ENCODE measurements at places on chromosomes 16 and 17.

DNA sequence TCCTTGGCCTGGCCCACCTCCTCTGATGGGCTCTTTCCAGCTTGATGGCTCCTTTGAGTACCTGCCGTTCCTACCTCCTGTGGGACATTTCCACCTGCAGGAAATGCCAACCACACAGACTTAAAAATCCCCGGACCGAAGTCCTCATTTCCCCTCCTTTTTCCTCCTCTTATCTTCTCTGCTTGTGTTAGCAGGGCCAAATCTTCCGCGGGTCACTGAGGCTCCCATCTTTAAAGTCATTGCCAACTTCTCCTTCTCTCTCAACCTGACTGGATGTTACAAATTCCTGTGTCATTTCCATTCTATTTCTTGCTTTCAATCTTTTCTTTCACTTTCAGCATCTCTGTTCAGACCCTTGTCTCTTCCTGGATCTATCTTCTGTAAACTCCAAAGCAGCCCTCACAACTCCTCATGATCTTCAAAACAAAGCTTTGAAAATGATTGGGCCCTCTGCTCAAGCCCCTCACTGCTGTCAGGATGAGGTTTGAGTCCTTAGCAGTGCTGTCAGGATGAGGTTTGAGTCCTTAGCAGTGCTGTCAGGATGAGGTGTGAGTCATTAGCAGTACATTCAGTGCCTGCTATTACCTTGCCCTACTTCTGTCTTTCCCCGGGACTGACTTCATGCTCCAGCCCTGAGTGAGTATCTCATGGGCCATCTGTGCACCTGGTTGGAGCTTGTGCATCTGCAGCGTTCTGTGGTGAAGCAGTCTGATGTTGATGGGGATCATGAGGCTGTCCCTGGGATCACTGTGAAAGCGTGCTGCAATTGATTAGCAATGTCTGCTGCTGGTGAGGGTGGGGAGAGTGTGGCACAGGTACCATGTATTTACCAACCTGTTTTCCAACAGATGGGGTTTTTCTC is 100.1 kb downstream of the IRF8 start:
- DNase-seq, result no peak

GRCh38 chr17:80760511-80760911 is 215.9 kb downstream of the RPTOR start:
- DNase-seq, result no peak

- no peak for DNase-seq
These were observed 60.6 kb upstream of the CRYM start for GRCh38 chr16:21338537-21339268.

GRCh38 chr17:82966415-82966814 is 113.0 kb upstream of the METRNL start:
- no peak for DNase-seq

DNA sequence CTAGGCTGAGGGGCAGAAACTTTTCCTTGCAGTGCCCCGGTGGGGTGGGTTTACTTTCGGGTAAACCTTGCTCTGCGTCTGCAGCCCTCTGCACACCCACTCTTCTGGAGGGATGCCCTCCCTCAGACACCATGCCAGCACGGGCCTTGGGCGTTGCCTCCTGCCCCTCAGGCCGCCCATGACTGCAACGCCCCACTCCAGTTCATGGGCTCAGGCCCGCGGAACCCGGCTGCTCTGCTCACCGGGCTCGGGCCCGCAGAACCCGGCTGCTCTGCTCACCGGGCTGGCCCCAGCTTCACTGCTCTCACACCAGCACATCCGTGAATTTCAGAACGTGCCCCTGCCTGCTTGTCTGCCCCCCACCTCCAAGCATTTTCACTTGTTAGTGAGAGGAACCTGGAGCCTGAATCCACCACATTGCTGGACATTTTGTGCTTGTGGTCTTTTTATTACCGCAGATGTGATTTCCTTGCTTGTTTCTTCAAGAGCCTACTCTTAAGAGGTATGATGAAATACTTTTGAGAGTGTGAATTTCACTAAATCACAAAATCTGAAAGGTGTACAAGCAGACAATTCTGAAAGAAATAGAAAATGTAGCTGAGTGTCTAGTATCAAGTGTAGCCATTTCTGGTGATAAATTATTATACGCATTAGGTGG is 130.9 kb downstream of the RPTOR start:
- no peak for DNase-seq

DNA sequence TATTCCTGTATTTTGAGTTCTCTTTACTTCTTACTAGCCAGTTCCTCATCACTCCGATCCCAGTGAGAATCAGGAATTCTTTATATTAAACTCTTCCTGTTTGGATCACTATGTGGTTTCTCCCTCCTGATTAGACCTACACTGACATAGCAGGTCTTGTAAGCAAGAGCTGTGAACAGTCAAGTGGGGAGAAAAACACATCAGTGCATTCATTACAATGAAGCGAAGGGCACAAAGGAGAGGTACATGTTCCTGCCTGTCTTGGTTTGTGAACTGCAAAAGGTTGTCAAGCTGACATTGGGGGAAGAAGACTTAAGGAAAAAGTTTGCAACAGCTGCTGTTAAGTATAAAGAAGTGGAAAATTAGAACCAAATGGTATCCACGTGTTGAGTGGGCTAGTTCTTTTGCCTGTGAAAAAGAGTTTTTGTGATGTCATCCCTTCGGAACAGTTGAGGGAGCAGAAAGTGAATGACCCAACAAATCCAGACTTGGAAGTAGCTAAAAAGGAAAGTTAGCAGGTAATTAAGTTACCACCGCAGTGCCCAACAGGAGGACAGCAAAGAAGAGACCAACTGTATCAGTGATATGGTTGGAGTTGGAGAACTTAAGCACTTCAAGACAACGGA is 23.0 kb upstream of the TRIM25 start:
- DNase-seq, result no peak

DNA sequence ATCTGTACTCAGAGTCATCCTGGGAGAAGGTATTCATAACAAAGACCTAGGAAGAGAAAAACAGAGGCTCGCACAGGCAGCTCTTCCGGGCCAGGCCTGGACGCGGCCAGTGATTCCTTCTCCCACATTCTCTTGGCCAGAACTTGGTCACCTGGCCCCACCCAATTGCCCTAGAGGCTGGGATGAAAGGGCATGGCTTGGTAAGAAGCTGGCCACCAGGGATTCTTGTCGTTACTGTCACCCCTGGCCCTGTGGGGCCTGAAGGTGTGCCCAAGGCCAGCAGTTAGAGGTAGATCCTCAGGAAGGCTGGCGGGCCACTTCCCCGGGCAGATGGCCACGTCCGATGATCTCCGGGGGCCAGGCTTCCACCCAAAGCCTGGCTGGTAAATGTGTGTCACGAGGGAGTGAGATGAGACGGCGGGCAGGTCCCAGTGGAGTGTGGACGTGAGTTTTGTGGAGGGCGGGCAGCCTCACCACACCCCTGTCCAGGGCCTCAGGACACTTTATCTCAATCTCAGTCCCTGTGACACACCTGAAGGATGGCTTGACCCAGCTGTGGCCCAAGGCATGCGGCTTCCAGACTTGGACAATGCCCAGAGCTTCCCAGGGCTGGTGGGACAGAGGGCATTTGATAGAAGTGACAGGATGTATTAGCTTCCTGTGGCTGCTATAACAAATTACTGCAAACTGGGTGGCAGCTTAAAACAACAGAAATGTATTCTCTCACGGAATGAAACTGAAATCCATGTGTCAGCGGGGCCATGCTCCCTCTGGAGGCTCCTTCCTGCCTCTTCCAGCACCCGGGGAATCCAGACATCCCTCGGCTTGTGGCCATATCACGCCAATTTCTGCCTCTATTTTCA is 66.3 kb upstream of the GSE1 start:
- DNase-seq, result no peak

DNA sequence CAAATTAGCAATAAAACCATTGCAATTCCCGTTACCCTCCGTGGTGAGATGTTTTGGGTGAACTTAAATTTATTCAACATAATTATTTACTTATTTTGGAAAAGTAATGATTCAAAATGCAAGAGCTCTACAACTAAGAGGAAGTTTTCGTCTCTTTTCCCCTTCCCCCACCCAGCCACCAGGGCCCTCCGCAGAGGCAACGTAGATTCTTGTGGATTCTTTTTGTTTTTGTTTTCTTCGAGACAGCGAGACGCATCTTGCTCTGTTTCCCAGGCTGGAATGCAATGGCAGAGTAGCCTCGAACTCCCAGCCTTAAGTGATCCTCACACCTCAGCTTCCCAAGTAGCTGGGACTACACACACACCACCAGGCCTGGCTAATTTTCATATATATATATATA is 19.2 kb downstream of the CCDC40 start:
- DNase-seq, result no peak

DNA sequence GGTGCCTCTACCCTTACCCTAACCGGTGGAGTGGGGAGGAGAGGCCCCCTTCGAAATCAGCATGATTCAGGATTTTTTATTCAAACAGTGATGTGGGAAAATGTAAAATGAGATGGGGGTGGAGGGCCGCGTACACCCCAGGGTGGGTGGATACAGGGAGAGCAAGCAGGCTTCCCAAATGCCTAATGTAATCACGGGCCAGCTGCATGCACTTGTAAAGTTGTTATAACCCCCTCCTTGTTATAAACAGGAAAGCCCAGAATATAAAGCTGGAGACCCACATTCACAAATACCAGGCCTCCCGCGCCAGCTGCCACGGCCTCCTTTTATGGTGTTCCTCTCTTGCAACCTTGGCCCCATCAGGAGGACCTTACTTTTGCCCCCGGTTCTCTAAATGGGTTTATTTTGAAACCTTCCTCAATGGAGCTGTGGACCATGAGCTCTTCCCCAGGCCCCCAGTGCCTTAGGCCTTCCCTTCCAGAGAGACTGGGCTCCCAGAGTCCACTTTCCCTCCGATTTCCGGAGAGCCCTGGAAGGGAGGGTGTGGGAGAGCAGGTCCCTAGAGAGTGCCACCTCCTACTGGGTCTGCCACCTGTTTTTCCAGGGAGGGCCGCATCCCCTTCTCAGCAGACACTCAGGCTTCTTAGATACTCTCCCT is 906 bp upstream of the FOXL1 start:
- no peak for DNase-seq

DNA sequence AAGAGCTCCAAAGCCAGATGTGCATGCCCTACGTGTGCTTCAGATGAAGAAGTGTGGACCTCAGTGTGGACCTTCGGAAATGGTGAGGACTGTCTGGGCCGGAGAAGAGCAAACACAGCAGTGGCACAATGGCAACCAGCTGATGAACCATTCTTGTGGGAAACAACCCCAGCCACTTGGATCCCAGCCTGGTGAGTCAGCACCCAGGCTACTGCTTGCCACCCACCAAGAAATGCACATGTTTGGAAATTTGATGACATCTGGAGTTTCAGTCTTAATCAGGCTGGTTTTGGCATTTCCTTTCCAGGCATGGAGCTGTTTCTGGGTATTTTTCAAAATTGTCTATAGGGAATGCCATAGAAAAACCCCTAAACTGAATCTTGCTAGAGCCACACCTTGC is 42.7 kb downstream of the DYNLRB2 start:
- peak; percentile 26 for DNase-seq

GRCh38 chr17:81735264-81736102 is 23.4 kb downstream of the SLC25A10 start:
- no peak for DNase-seq

DNA sequence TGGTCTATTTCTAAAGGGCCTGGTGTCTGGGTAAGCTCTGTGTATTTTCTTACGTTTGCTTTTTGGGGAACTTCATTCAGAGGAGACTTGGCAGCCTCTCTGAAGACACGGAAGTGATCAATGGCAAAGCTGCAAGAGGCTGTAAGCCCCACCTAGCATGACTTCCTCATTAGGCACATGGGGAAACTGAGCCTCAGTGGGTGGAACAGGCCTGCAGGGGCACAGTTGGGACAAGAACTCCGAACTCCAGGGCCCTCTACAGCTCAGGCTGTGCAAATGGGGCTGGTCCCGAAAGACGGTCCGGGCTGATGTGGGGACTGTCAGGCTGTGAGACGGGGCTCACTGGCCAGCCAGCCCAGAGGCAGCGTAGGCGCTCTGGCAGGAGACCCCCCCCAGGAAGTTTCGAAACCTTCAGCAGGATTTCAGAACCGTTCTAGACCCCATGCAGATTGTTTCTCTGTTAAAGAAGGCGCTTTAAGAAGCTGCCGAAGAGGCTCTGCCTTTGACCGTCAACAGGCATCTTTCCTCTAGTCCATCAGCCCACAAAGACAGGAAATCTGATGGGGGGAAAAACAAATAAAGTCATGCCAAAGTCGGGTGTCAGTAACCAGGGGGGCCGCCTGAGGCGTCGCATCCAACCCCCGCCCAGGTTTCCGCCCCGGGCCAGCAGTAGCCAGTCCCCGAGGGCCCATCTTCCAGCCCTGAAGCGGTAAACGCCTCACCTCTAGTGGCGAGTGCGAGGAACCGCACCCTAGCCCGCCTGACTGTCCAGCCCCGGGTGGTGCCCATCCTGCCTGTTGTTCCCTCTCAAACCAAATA is 79.8 kb upstream of the TBC1D3K start:
- DNase-seq, result peak; percentile 57

- DNase-seq, result no peak
These were observed 15.0 kb upstream of the SLC6A2 start for GRCh38 chr16:55640701-55641327.

- peak; percentile 23 for DNase-seq
These were observed 41.7 kb downstream of the SRL start for GRCh38 chr16:4200000-4200780.

- DNase-seq, result no peak
These were observed 47.8 kb upstream of the HAS3 start for GRCh38 chr16:69057400-69058378.

DNA sequence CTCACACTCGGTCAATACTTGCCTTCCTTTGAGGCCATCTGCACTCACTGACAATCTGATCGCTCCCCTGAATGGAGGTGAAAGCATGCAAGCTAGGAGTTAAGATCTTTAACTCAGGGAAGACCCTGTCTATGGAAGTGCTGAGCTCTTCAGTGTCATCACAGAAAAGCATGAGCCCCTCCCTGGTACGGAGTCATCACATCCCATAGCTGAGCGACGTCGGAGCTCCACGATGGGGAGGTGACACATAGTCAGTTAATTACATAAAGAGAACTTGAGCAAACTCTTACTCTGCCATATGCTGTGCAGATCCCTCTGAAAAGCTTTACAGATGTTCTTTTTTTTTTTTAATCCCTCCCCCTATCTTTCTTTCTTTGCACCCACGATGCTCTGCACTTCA is 463.2 kb downstream of the WWOX start:
- DNase-seq, result no peak

GRCh38 chr16:34803683-34804416 is 1344.4 kb downstream of the TP53TG3F start:
- DNase-seq, result peak; percentile 8

DNA sequence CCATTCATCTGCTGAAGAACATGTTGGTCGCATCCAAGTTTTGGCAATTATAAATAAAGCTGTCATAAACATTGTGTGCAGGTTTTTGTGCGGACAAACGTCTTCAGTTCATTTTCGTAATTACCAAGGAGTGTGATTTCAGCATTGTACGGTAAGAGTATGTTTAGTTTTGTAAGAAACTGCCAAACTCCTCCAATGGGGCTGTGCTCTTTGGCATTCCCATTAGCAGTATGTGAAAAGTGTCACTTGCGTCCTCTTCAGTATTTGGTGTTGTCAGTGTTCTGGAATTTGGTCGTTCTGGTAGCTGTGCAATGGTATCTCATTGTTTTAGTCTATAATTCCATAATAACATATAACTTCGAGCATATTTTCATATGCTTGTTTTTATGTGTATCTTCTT is 120.9 kb downstream of the BCAS3 start:
- no peak for DNase-seq

GRCh38 chr17:21165922-21166594 is 39.3 kb downstream of the DHRS7B start:
- no peak for DNase-seq
